ENCODE measurements at places on chromosomes 5 and 9.

- no peak for DNase-seq
Measured at GRCh38 chr9:133545494-133546286, 11.2 kb downstream of the ADAMTSL2 start.

- no peak for DNase-seq
Measured at GRCh38 chr9:94802793-94803192, 76.3 kb downstream of the AOPEP start.

DNA sequence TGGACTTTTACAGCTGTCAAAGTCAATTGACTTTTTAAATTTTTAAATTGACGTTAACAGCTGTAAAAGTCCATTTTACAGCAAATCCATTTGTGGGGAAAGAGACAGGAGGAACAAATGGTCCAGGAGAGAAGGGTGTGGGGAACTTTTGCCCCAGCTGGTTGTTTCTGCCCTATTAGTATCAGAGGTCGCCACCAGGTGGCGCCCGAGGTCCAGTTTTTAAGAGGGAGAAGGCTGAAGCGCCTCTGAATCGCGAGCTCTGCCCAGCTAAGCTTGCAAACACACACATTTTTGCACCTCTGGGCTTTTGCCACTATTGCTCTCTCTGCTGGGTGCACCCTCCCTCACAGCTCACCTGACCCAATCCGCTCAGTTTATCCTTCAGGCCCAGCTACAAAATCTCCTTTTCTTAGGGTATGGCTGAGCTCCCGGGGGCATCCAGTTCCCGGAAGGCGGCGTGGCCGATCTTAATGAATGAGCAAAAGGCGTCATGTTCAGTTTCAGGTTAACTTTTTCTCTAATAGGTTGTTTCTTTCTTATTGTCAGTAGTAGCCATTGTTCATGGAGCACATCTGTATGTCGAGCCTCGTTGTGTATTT lies 6.3 kb upstream of the TTLL11 start:
- DNase-seq: peak; percentile 64

GRCh38 chr5:61052882-61053281 lies 107.9 kb downstream of the NDUFAF2 start:
- DNase-seq: no peak

- no peak for DNase-seq
Measured at GRCh38 chr5:82355053-82355452, 76.9 kb upstream of the RPS23 start.

DNA sequence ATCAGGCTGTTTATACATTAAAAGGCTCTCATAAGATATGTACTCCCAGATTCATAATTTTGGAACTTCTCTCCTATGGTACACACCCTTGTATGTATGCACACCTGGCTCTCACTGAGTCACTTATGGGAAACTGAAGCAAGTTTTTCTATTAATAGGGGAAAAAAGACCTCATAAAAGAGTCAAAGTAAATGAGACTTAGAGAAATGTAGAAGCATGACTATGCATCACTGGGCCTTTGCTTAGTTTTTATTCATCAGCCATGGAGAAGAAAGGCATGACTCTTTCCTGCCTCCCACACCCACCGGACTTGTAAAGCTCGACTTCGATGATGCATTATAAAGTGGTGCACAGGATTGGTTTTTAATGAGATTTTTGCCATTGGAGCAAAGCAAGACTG lies 28.2 kb downstream of the MTAP start:
- no peak for DNase-seq

DNA sequence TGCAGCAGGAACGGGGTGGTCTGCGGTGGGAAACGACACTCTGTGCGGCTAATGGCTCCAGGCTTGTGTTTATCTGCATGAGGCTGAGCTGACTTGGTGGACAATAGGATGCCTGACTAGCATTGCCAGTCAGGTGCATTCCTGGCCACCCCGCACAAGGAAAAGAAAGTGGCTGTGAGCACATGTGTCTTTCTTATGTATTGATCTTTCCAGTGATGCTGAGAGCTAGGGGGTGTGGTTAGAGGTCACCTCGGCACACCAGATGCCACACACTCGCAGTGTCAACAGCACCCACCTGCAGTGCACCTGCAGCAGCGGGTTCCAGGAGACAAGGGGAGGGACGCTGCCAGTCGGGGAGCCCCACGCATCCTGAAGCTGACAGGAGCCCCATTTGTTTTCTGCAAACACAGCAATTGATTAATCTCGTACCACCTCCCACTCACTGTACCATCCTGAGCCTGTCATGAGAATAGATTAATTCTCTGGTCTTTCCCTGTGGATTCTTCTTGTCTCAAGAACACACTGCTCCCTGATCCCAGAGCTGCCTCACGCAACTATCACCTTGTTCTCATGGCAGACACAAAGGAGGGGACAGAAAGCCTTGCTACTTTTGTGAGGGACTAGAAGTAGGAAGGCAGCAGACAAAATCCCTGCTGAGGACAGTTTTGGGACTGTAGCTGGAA lies 251.7 kb upstream of the WWC1 start:
- no peak for DNase-seq

- DNase-seq: no peak
Measured at GRCh38 chr5:158727136-158727535, 372.6 kb downstream of the EBF1 start.

- DNase-seq: no peak
Measured at GRCh38 chr5:88718736-88719135, 164.2 kb downstream of the MEF2C start.

DNA sequence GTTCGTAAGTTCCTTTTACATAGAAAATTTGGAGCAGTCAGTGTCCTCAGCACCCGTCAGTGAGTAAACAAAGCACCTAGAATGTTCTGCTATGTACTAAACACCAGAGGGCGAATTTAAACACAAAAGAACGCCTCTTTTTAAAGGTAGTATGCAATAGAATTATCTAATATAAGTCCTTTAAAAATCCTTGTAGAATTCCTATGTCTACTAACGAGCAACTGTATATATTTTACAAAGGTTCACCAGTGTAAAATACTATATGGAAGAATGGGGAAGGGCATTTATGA lies 499 bp upstream of the TMEM232 start:
- DNase-seq: no peak

- DNase-seq: no peak
Measured at GRCh38 chr9:127303830-127304229, 39.3 kb downstream of the GARNL3 start.

- DNase-seq: no peak
Measured at GRCh38 chr9:93730217-93730616, 153.8 kb downstream of the PHF2 start.

GRCh38 chr9:14608540-14608939 lies 84.7 kb downstream of the ZDHHC21 start:
- no peak for DNase-seq

GRCh38 chr9:94725293-94725692 lies 1.2 kb upstream of the AOPEP start:
- DNase-seq: no peak

DNA sequence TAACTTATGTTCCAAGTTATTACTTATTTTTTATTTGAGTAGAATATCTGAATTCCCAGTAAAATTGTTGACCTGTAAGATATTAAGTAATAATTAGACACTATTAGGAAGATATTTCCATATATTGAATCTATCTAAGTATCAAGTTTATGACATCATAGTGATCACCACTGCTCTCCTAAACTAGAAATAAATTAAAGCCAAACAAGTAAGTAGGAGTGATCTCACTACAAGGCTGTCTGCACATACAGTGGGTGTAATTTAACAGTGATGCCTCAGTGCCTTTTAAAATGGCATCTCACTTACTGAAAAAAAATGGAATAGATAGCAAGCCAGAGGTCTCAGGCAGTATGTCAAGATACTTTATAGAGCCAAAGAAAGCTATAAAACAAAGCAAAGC lies 789.6 kb downstream of the KCTD16 start:
- no peak for DNase-seq

- DNase-seq: no peak
Measured at GRCh38 chr5:38650946-38651345, 94.5 kb upstream of the LIFR start.

- DNase-seq: no peak
Measured at GRCh38 chr9:33476503-33476902, 2.8 kb upstream of the NOL6 start.

DNA sequence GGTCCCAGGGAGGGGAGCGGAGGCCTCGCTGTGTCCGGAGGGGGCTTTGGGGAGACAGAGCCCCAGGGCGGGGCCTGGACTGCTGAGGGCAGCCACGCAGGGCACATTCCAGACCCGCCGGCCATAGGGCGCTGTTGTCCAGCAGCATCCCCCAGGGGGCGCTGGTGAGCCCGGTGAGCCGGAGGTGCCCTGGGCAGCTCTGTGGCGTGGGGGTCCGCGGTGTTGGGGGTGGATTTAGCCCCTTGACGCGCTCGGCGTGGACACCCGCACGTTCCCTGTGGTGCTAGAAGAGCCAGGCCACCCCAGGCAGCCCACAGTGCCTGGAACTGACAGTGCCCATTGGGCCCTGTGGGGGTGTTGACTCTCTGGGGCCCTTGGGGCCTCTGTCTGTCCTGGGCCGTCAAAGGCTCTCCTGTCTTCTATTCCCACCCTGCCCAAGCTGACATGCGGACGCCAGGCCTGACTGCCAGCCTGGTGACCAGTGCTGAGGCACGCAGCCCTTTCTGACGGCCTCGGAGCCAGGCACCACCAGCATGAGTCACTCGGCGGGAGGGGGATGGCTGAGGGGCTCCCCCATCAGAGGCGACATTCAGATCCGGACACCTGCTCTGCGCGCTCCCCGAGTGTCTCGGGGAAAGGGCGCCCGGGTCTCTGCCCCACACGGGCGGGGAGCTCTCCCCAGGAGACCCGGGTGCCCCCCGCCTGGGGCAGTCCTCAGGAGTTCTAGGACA lies 23.9 kb downstream of the TPPP start:
- no peak for DNase-seq

GRCh38 chr5:131630208-131630962 lies 4.6 kb downstream of the RAPGEF6 start:
- no peak for DNase-seq

DNA sequence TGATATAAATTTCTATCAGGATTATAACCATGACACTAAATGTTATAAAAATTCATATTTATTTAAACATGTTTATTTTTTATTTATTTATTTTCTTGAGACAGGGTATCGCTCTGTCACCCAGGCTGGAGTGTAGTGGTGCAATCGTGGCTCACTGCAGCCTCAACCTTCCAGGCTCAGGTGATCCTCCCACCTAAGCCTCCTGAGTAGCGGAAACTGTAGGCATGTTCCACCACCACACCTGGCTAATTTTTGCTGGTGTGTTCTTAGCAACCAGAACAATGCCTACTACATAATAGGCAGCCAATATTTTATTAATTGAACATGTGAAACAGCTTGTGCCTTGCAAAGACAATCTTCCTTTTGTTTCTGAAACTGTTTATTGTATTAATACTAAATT lies 6.5 kb upstream of the PTBP3 start:
- no peak for DNase-seq

DNA sequence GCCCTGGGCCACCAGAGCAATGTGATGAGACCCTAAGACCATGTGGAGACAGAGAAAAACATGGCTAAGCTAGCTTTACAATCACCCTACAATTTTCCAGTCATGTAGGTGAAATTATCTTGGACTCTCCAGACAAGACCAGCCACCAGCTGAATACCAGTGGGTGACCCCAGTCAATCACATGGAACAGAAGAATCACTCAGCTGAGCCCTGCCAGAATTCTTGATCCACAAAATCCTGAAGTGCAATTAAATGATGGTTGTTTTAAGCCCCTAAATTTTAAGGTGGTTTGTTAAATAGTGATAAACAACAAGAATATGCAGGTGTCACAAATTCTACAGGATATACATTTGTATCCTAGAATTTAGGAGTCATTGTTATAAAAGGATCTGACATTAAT lies 69.5 kb upstream of the SMIM15 start:
- DNase-seq: no peak

DNA sequence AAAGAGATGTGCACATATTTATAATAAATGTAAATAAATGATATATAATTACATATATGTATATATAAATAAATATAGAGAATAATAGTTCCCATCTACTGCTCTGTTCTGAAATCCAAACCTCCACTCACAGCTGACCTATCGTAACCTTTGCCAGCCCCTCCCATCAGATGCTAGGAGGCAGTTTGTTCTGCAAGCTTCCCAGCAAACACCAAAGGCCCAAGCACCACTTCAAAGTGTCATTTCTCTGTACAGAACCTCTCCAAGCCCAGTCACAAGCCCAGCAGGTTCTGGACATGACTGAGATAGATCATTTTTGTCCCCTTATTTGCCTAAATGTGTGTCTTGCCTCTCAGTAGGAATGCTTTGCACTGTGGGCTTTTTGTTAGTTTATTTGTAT lies 62.4 kb downstream of the MFAP3 start:
- DNase-seq: no peak

- peak; percentile 74 for DNase-seq
Measured at GRCh38 chr5:13866792-13867191, 77.7 kb downstream of the DNAH5 start.

GRCh38 chr5:160923936-160924710 lies 72.1 kb upstream of the ATP10B start:
- peak; percentile 53 for DNase-seq

- no peak for DNase-seq
Measured at GRCh38 chr9:137035507-137035834, 3.6 kb upstream of the FUT7 start.

GRCh38 chr5:6910950-6911349 lies 197.7 kb downstream of the TENT4A start:
- no peak for DNase-seq

DNA sequence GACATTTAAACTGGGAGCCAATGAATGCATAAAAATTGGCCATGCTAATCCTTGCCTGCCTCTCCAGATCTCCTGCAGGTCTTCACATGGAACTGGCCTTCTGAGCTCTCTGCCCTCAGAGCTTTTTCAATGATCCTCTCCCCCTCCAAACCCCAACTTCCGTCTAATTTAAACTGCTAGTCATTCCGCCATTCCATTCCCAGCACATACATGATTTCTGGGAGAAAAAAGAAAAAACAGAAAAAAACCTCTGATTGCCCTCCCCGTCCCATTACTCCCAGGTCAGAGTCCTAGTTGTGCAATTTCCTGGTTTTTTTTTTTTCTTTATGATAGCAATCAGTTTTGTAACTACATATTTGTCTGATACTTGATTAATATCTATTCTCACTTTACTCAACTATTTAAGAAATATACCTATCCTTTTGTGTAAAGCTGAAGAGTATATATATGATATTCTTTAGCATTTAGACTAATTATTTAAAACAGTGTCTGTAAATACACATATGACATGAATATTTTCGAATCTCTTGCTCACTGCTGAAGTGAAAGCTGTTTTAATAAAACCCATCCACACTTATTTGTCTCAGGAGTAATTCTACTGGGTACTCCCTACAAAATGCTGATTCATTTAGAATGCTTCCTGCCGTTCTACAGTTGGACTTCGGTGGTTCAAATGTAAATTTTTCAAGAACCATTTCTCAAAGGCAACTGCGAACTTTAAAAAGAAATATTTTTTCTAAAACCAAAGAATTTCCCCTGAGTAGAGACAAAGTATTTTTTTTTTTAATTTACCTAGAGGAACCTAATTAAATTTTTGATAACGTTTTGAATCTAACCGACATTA lies 1.6 kb downstream of the HINT1 start:
- DNase-seq: no peak
